H9 (cell line): ENCODE measurements at places on chromosomes 1 and 21.

DNA sequence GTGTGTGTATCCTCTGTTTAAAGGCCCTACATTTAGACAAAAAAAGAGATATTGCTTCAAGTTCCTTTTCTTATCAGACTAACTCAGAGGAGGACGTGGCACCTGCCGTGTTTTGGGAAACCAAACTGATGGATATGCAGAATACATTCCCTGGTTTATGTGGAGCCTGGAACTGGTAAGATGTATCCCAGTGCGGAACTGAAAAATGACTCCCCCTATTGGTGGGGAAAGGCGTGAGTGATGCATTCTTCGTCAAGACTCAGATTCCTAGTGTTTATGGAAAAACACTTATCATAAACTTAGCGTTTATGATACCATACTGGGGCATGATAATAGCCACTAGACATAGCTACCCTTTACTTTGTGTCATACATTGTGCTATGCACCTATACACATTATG, 154.2 kb downstream of the ZNF326 start:
- no peak for DNase-seq

GRCh38 chr1:94851571-94851970, 31.4 kb downstream of the SLC44A3 start:
- DNase-seq, result no peak

- no peak for DNase-seq
Measured at GRCh38 chr1:222975472-222976122, 160.8 kb downstream of the DISP1 start.

DNA sequence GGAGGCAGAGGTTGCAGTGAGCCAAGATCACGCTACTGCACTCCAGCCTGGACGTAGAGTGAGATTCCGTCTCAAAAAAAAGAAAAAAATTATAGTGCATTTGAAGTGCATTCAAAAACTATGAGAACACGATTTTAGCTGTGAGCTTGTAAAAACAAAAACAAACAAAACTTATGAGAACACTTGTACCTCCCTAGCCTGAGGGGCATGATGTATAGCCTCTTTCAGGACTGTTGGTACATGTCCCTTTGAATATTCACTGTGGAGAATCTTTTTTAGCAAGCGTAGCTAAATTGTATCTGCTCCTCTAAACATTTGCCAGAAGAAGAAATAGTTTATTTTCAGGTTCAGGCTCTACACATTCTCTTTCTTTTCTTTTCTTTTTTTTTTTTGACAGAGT, 9.5 kb upstream of the DEGS1 start:
- no peak for DNase-seq

DNA sequence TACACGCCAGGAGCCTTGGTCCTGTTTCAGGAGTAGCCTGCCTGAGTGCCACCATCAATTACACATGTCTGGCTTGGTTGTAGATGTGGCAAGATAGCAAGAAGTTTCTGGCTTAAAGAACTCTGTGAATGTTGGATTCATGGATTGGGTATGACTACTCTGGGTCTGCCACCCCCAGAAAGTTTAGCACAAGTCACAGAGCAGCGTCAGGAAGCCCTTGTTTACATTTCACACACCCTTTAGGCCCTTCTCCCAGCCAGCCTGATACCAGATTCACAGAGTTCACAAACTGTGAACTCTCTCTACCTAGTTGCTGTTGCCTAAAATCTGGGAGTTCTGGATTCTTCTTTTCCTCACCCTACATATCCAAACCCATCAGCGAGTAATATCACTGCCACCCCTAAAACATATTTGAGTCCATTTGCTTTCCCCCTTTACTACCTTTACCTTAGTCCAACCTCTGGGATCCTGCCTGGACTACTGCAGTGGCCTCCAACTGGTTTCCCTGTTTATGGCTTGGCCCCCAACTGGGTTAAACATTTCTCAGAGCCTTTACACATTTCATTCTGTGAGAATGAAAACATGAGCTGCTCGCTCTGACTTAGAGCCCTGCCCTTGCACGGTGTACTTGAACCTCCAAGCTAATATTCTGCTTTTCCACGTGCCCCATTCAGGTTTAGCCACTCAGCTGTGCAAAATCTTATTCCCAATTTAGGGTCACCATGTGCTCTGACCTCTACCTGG, 4.1 kb upstream of the CCDC24 start:
- DNase-seq, result no peak
